Right lobe of liver (tissue), 6 donors: ENCODE measurements at places on chromosomes 11 and 22. TPM values are rescaled to one million over a fixed set of nuclear protein-coding genes. Genes with fewer than 3 reads are reported as not detected.

Gene SEPTIN3
- total RNA-seq, result 0.06 TPM

Gene MS4A6A
- total RNA-seq, result 48.6 TPM

Gene ZNF195
- 6.9 TPM for total RNA-seq

Gene OR10A6
- not detected for total RNA-seq

Gene CECR2
- total RNA-seq, result 4.9 TPM

Gene MYOD1
- not detected for total RNA-seq

Gene WEE1
- total RNA-seq, result 21.6 TPM

Gene NDUFC2
- 137 TPM for total RNA-seq

Gene CASP5
- 0.27 TPM for total RNA-seq

Gene TSSK2
- total RNA-seq, result not detected
